ENCODE measurements at places on chromosomes 16 and 17. TPM values are rescaled to one million over a fixed set of nuclear protein-coding genes. Genes with fewer than 3 reads are reported as not detected.

GRCh38 chr16:20920091-20920490 lies 19.5 kb downstream of the LYRM1 start:
- no peaks in the 10 kb centered on the region for H3K27me3 ChIP-seq
- no peaks in the 10 kb centered on the region for H3K4me1 ChIP-seq
- no peak for DNase-seq
- H3K36me3 ChIP-seq, result peaks cover 2% of the 10 kb centered on the region
- H3K4me3 ChIP-seq, result no peak overlapping the region

DNA sequence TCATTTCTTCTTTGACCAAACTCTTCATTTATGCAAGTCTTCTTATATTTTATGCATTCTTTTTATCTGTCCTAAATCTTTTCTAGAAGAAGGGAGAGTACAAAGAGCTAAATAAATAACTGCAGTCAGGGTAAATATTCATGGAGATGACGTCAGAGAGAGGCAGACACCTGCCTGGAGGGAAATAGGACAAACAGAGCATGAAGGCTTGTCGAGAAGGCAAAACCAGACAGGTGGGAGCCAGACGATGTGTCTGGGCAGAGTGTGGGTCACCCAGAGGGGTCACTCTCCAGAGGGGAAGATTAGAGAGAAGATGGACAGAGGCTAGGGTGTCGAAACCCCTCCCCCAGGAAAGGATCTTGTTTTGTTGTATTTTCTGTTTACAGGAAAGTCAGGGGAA lies 78.3 kb upstream of the RPL38 start:
- no peaks in the 10 kb centered on the region for H3K36me3 ChIP-seq
- DNase-seq, result no peak
- H3K4me3 ChIP-seq, result no peak overlapping the region
- no peaks in the 10 kb centered on the region for H3K27me3 ChIP-seq
- no peak overlapping the region for H3K27ac ChIP-seq
- H3K4me1 ChIP-seq, result no peaks in the 10 kb centered on the region

- no peaks in the 10 kb centered on the region for H3K27me3 ChIP-seq
- no peaks in the 10 kb centered on the region for H3K36me3 ChIP-seq
- peaks cover 9% of the 10 kb centered on the region for H3K4me1 ChIP-seq
- DNase-seq, result no peak
Measured at GRCh38 chr17:57514614-57515013, 230.5 kb downstream of the CCDC182 start.

- H3K36me3 ChIP-seq, result no peaks in the 10 kb centered on the region
- H3K27ac ChIP-seq, result no peak overlapping the region
- no peaks in the 10 kb centered on the region for H3K4me1 ChIP-seq
- no peak overlapping the region for H3K4me3 ChIP-seq
- H3K27me3 ChIP-seq, result no peaks in the 10 kb centered on the region
- no peak for DNase-seq
Measured at GRCh38 chr16:89712274-89712781, 8.4 kb downstream of the VPS9D1 start.

Gene FAAP100
- polyA plus RNA-seq, result 21.4 TPM

Gene HOXB13
- polyA plus RNA-seq, result not detected

Gene MBTPS1
- polyA plus RNA-seq, result 48.3 TPM

Gene CCDC154
- polyA plus RNA-seq, result 1.5 TPM

Gene CDH3
- polyA plus RNA-seq, result 6.4 TPM
